Activated CD4-positive, alpha-beta T cell treated with anti-CD3 and anti-CD28 coated beads for 36 hours (primary cell): ENCODE measurements at places on chromosomes 4 and X.

- DNase-seq: no peak
Observed at GRCh38 chr4:174475528-174475927, 46.8 kb downstream of the HPGD start.

DNA sequence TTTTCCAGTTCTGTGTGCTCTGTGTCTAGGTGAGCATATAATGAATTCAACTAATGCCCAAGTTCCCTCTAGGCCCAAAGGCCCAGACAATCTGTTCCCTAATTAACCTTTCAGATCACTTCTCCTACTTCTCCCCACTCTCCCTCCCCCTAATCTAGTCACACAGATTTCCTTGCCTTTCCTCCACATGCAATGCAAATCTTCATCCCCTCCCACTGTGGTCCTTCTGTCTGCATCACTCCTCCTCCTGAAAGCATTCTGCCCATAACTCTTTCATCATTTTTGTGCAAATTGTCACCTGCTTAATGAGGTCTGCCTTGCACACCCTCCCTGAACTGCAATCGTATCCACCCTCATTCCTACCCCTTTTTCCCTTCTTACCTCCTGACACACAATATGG, 346.6 kb downstream of the FBXO8 start:
- no peak for DNase-seq

- peak; percentile 27 for DNase-seq
Observed at GRCh38 chr4:108849611-108850168, 86.8 kb upstream of the ETNPPL start.

- no peak for DNase-seq
Observed at GRCh38 chr4:169030562-169030982, 20.5 kb upstream of the CBR4 start.

DNA sequence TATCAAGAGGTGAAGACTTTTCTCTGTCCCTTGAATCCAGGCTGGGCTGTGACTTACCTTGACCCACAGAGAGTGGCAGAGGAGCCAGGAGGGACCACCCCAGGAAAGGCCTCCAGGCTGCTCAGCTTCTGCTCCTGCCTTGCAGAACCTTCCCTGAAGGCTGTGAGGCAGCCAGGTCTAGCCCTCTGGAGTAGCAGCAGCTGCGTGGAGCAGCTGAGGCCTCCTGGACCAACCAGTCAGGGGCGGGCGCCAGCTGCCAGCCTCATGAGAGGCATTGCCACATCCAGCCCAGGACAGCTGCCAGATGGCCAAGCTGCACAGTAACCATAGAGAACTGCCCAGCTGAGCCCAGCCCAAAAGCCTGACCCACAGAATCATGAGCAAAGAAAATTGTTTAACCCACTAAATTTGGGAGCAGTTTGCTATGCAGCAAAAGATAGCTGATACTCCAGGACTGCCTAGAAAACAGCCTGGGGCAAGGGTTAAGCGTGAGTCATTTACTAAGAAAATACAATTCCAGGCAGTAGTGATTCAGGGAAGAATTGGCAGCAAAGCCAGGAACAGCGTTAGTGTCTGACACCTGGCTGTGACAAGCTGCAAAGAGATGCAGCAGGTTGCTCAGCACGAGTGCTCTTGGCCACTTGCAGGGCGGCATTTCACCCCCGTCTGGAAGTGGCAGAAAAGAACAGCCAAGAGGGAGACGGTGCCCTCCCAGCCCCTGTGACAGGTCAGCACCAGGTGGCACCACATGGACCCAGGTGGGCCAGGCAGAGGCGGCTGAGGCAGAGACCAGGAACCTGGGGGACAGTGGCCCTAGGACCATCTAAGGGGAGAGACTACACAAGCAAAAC, 14.7 kb upstream of the PDE6B start:
- DNase-seq: no peak
